Peyer's patch (tissue), 4 donors: ENCODE measurements at places on chromosomes 4 and X.

DNA sequence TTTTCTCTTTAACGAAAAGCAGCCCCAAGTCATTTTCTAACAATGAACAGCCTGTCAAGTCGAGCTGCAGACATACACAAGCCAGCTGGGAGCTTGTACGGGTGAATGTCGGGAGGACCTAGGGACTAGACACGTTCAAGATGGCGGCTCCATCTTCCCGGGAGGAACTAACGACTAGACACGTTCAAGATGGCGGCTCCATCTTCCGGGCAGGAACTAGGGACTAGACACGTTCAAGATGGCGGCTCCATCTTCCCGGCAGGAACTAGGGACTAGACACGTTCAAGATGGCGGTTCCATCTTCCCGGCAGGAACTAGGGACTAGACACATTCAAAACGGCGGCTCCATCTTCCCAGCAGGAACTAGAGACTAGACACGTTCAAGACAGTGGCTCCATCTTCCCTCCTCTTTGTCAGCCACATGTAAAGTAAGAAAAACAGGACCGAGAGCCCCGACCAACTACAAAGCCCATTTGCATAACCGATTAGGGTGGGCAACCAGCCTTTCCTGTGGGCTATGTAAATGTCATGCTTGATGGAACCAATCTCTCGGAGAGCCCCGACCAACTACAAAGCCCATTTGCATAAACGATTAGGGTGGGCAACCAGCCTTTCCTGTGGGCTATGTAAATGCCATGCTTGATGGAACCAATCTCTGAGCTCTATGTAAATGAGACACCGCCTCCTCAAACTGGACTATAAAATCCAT is 175.5 kb downstream of the DHRSX start:
- DNase-seq = no peak

DNA sequence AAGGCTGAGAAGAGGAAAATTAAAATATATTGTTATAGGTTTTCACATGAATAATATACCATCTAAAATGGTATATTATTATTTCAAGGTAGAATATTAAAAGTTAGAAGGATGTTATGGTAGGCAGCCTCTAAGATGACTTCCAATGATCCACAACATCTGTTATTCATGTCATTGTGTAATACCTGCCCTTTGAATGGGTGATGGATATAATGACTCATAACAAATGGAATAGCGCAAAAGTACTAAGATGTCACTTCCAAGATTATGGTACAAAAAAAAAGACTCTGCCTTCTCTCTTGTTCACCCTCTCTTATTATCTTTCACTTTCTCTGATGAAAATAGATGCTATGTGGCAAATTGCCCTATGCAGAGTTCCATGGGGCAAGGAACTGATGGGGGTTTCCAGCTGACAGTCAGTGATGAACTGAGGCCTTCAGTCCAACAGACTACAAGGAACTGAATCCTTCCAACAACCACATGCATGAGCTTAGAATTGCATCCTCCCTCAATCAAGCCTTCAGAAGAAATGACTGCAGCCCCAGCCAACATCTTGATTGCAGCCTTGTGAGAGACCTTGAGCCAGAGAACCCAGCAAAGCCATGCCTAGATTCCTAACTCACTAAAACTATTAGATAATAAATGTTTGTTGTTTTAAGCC is 57.7 kb downstream of the HS6ST2 start:
- DNase-seq = no peak

- DNase-seq = no peak
Observed at GRCh38 chrX:123424546-123424945, 240.5 kb downstream of the GRIA3 start.

DNA sequence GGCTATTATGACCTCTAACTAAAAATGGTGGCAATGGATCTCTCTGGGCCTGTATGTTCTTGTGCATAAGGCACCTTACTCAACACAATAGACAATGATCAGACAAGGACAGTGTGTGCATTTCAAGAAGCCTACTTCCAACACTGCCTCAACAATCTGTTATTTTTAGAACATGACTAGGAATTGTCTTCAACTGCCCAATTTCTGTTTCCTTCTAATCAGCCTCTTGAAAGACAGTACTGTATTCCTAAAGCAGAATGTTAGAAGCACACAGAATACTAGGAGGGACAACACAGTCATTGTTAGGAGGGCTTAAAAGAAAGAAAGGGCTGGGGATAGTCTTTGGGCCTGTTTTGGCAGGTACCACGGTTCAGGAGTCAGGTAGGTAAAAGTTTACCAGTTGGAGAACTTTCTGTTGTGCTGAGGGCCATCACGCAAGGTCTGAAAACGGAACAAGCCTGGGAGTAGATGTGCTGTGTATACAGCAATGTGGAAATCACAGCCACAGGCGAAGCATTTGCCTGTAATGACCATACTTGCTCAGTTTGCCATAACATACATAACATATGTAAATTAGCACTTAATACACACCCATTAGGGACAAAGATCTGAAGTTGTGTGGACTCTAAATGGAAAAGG is 100.8 kb upstream of the ATXN3L start:
- no peak for DNase-seq

DNA sequence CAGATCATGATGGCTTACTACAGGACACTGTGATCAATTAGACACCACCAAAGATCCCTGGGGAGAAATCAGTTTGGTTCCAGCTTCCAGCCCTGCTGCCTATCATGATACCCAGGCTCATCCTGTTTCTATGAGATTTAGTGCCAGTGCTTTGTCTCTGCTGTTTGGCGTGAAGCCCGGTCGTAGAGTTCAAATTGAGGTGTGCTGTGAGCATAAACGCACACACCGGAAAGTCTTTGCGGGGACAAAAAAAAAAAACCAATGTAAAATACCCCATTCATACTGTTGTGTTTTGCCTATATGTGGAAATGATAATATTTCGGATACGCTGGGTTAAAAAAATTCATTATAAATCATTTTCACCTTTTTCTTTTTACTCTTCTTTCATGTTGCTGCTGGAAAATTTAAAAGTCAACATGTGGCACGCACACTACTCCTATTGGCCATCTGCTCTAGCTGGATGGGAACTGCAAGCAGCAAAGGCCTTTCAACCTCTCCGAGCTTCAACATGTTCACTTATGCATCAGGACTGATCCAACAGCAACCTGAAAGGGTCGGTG is 607 bp upstream of the DKC1 start:
- no peak for DNase-seq

GRCh38 chr4:3296651-3297050 is 3.8 kb downstream of the RGS12 start:
- no peak for DNase-seq

GRCh38 chr4:152399246-152399645 is 136.6 kb downstream of the FBXW7 start:
- DNase-seq = no peak

- no peak for DNase-seq
Observed at GRCh38 chr4:99653916-99654315, 3.7 kb downstream of the C4orf54 start.

- DNase-seq = no peak
Observed at GRCh38 chrX:31237189-31237588, 165.3 kb upstream of the FTHL17 start.

DNA sequence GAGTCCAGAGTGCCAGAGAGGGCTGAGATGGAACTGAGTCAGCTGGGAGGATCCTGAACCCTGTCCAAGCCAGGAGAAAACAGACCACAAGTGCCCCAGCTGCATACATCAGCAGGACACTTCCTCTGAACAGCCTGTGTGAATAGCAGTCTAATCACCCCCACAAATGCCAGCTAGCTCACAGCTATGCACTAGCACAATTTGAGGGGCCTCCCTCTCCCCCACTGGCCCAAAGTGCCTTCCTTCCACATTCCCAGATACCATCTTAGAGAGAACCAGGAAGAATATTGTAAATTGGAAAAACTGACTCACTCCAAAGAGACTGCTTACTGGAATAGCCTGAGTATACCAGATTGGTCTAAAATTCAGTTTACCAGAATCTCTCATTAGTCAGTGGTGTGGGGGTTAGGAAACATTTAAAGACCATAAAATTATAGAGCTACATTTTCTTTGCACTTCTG is 292.6 kb upstream of the KLF3 start:
- no peak for DNase-seq

- no peak for DNase-seq
Observed at GRCh38 chr4:145511913-145512522, 30.4 kb downstream of the SMAD1 start.

GRCh38 chr4:6686104-6686787 is 7.4 kb upstream of the S100P start:
- DNase-seq = no peak

- DNase-seq = no peak
Observed at GRCh38 chr4:40559585-40560465, 69.8 kb downstream of the RBM47 start.

- DNase-seq = peak; percentile 18
Observed at GRCh38 chrX:72124540-72125201, 7.0 kb downstream of the RTL5 start.

DNA sequence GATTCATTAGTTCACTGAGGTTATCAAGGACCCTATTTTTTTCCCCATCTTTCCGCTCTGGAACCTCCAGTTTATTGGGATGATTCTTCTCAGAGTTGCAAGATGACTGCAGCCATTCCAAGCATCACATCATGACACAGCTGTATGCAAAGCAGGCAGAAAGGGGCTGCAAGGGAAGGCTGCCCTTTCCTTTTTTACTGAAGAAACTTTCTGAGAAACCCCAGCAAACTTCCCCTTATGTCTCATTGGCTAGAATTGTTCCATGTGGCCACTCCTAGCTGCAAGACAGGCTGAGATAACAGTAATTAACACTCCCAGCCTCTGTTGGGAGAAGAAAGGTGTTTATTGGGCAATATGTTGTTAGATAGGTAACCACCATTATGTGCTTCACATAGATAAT is 102.6 kb downstream of the SATL1 start:
- DNase-seq = no peak

DNA sequence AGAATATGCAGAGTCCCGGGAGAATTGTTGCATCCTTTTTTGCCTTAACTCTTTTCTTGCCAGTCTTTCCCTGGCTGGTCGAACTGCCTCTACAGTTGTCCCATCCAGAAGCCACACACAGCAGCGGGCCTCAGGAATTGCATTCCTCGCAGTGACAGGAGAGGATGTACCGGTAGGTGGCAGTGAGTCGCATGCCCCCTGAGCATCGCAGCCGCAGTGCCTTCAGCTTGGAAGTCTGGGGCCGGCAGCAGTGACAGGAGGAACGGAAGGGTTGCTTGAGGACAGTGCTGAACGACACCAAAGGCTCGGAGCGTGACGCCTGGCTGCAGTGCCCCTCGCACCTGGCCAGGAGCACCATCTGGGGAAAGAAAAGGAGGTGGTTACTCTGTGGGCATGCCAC is 23.5 kb downstream of the NDP start:
- DNase-seq = peak; percentile 61

GRCh38 chrX:51395810-51396728 is 63.4 kb downstream of the NUDT10 start:
- DNase-seq = peak; percentile 62

GRCh38 chr4:137524725-137525369 is 7.4 kb downstream of the PCDH18 start:
- no peak for DNase-seq

DNA sequence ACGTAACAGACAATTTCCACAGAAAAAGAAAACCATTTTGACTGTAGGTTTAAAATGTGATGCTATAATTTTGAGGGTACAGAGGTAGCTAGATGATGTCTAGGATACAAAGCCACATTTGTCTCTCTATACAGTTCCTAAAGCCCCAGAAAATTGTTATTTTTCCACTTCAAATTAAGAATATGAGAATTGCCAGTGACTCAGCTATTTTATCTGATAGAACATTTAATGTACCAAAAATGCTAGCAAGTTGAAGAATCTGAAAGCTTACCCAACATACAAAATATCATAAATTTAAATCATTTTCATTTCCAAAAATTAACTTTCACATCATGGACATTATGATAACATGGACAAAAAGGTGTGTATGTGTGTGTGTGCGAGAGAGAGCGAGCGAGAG is 148.0 kb downstream of the CAMK2D start:
- DNase-seq = no peak

DNA sequence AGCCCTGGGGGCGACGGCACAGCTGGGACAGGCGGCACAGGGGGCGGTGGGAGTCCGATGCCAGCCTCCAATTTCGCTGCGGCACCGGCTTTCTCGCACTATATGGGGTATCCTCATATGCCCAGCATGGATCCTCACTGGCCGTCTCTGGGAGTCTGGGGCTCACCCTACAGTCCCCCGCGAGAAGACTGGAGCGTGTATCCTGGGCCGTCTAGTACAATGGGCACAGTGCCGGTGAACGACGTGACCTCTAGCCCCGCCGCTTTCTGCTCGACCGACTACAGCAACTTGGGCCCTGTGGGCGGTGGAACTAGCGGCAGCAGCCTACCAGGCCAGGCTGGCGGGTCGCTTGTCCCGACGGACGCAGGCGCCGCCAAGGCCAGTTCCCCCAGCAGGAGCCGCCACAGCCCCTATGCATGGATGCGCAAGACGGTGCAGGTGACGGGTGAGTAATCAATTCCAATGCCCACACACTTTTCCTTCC is 500 bp downstream of the CDX4 start:
- no peak for DNase-seq

DNA sequence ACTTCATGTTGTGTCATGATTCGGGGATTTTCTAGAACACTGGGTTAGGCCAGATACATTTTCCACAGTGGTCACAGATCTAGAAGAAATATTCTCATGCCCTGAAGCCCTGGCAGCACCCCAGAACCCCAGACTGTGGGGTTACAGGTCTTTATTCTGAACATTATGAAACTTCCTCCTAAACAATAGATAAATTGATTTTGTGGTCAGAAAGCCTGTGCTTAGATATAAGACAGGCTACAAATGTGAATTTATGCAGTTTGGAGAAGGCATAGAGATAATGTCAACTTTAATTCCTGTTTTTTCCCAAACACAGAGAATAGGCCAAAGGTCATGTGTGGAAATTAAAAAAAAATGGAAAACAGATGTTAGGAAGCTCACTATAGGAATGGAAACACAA is 492.9 kb downstream of the SPRY1 start:
- DNase-seq = no peak

DNA sequence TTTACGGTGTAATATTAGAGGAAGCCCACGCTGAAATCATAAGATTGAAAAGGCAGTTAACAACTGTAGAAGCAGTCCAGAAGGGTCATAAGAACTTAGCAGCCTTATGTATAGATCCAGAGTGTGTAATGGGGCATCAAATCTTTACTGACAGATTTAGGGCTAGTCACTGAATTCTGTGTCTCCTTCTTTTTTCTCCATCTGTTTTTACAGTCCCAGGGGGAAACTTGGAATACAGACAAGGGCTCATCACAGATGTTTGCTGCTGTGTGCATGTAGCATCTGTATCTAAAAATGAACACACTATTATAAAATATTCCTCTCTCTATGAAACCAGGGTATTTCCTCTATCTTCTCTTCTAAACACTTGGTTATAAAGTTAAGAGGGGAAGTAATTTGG is 43.9 kb downstream of the CYSLTR1 start:
- DNase-seq = no peak
